ENCODE measurements at places on chromosomes 6 and 20. TPM values are rescaled to one million over a fixed set of nuclear protein-coding genes. Genes with fewer than 3 reads are reported as not detected.

The GNRH2 gene
- total RNA-seq, result not detected

The CST2 gene
- not detected for total RNA-seq

The TUBB2B gene
- 2.9 TPM for total RNA-seq

The ADTRP gene
- 2.6 TPM for total RNA-seq

The ID4 gene
- 18.0 TPM for total RNA-seq

The BPIFB2 gene
- not detected for total RNA-seq

The MAFB gene
- 42.8 TPM for total RNA-seq

The ARG1 gene
- total RNA-seq, result not detected

The SMOC2 gene
- not detected for total RNA-seq

The OLIG3 gene
- total RNA-seq, result 0.74 TPM

The LIME1 gene
- total RNA-seq, result 1.7 TPM

All from fibroblast of the aortic adventitia (primary cell).